ENCODE measurements at places on chromosomes 2 and 18. TPM values are rescaled to one million over a fixed set of nuclear protein-coding genes. Genes with fewer than 3 reads are reported as not detected.

Gene SELENOI
- 3.2 TPM for polyA plus RNA-seq

Gene ARHGAP15
- polyA plus RNA-seq = 328 TPM

Gene DHRS9
- not detected for polyA plus RNA-seq

Gene ADCYAP1
- polyA plus RNA-seq = not detected

Gene ECEL1
- not detected for polyA plus RNA-seq

Gene CD226
- 39.2 TPM for polyA plus RNA-seq

Gene SERPINB4
- not detected for polyA plus RNA-seq

GRCh38 chr18:48968412-48969215 lies 17.8 kb upstream of the SMAD7 start:
- no peak for DNase-seq

DNA sequence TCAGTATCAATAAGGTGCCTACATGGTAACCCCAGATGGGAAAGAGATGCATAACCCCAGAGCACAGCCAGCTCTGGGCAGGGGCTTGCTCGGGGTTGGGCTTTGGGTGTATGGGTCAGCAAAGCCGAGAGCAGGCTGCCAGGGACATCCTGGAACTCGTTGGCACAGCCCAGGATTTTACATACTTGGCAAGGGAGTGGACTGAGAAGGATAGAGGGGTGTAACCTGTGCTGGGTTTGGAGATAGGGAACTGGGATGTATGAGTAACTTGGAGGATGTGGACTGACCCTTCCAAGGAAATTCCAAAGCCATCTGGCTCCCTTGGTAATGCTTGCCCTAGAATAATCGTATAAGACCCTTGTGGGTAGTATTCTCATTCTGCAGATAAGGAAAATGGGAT lies 44.2 kb downstream of the GPR39 start:
- no peak for DNase-seq

- DNase-seq = no peak
These were observed 5.5 kb downstream of the TTL start for GRCh38 chr2:112487444-112487961.

- peak; percentile 35 for DNase-seq
These were observed 30.6 kb upstream of the CD8A start for GRCh38 chr2:86821306-86821705.

GRCh38 chr18:7871560-7872456 lies 304.7 kb downstream of the PTPRM start:
- DNase-seq = no peak

- DNase-seq = no peak
These were observed 254.2 kb downstream of the EN1 start for GRCh38 chr2:118593257-118593656.

GRCh38 chr2:3628800-3629199 lies 29.2 kb upstream of the ALLC start:
- no peak for DNase-seq

DNA sequence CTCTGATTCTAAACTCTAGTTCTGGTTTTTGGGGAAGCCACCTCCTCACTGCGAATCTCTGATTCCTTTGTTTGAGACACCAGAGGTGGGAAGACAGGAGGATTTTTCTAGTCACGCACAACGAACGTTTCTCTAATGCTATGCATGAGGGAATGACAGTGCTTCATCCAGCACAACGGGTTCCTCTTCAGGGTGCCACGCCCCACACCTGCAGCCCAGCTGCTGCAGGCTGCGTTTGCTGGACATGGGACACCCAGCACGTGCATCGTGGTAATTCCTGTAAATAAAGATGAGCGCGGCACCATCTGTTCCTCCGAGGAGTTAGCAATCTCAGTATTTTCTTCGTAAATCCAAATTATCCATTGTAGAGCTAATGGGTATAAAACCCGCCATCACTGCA lies 37.5 kb upstream of the TPO start:
- no peak for DNase-seq

GRCh38 chr2:191247381-191248057 lies 2.3 kb downstream of the MYO1B start:
- DNase-seq = no peak

GRCh38 chr18:2939317-2939716 lies 73.6 kb downstream of the LPIN2 start:
- DNase-seq = no peak

GRCh38 chr2:147006736-147007141 lies 838.1 kb upstream of the ACVR2A start:
- DNase-seq = no peak

DNA sequence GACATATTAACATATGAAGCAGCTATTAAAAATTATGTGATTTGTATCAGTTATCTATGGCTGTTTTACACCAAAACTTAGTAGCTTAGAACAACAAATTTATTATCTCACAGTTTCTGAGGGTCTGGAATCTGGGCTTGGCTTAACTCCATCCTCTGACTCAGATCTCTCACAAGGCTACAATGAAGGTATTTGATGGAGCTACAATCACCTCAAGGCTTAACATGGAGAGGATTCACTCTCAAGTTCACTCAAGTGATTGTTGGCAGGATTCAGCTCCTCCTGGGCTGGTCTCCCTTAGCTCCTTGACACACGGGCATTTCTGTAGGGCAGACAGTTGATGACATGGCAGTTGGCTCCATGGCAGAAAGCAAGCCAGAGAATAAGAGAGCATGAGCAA lies 133.0 kb upstream of the SLC14A2 start:
- no peak for DNase-seq

DNA sequence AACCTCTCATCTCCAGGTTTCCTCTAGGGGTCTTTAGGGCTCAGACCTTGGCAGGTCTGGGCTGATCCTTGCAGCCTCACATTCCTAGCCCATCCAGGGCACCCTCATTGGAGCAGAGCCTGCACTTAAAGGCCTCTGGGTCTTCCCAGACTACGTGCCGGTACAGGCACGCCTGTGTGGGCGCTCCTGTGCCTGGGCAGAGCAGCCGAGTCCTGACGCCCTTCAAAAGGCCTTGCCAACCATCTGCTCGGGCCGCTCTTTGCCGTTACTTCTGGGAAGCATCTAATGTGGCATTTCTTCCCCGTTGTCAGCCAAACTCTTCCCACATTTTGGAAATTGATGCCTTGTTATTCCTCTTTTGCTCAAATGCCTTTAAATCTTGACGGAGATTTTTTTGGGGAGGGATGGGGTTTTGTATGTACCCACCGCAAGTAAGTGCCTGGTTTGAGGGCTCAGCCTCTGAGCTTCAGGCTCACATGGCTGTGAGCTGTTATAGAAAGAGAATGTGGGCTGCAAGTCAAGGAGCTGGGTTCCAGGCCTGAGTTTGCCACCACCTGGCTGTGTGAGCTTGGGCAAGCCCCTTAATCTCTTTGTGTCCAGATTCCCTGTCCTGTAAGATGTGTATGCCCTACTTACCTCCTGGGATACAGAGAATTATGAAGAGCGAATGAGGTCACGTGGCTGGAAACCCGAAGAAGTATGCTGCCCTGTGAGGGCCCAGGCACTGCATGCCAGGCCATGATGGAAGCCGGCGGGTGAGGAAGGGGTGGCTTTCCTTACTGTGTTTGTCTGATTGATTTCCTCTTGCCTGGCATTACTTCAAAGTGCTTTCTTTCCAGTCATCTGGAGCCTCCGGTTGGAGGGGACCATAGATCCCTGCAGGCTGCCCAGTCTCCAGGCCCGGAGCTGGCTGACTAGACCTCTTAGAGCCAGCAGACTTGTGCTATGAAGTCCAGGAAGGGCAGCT lies 20.6 kb downstream of the EHD3 start:
- no peak for DNase-seq

- DNase-seq = no peak
These were observed 68.4 kb downstream of the MCFD2 start for GRCh38 chr2:46847185-46847710.

DNA sequence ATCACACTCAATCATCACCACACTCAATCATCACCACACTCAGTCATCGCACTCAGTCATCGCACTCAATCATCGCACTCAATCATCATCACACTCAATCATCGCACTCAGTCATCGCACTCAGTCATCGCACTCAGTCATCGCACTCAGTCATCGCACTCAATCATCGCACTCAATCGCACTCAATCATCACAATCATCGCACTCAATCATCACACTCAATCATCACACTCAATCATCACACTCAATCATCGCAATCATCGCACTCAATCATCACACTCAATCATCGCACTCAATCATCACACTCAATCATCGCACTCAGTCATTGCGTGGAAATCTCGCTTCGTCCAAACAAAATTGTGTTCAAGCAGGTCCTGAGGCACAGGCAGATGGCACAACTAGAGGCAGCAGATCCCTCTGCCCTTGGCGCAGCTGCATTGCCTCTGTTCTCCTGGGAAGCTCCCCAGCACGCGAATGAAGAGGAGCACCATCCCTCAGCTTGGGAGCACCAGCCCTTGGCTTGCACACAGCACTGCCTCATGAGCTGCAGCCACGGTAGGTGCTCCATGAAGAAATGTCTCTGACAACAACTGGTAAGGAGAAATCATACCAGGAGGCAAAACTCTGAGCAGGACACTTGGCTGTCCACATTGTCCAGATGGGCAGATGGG lies 108.1 kb downstream of the EIPR1 start:
- DNase-seq = no peak

DNA sequence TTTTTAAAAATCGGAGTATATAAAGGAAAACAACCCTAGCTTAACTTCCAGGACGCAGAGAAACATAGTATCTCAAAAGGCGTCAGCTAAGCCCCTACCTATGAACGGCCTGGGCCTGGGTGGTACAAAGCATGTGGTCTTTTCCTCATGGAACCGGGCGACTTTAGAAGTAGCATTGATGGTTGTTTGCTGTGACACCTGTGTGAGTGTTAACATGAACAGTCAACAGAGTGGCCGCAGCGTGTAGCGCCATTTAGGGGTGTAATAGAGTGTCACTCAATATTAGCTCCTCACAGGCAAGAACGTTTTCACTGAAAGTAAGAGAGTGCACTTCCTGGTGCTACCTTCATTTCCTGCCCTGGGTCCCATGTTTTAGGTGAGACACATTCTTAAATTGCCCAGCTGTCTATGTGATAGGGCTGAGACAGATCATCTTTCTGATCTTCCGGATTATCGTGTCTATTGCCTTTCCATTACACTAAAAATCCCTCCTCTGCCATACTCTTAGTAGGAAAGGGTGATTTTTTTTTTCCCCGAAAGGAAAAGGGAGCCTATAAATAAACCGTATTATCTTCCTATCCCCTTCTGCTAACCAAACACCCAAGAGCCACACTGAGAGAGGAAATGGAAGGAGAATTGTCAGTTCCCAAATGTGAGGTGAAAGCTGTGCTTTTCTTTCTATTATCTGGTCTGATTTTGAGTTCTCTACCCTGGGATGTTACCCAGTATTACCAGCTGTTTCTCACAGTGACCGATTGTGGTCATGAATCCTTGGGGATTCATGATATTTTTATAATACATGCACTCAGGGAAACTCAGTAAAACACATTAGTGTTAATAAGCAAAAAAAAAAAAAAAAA lies 1.3 kb downstream of the GORASP2 start:
- DNase-seq = peak; percentile 71

DNA sequence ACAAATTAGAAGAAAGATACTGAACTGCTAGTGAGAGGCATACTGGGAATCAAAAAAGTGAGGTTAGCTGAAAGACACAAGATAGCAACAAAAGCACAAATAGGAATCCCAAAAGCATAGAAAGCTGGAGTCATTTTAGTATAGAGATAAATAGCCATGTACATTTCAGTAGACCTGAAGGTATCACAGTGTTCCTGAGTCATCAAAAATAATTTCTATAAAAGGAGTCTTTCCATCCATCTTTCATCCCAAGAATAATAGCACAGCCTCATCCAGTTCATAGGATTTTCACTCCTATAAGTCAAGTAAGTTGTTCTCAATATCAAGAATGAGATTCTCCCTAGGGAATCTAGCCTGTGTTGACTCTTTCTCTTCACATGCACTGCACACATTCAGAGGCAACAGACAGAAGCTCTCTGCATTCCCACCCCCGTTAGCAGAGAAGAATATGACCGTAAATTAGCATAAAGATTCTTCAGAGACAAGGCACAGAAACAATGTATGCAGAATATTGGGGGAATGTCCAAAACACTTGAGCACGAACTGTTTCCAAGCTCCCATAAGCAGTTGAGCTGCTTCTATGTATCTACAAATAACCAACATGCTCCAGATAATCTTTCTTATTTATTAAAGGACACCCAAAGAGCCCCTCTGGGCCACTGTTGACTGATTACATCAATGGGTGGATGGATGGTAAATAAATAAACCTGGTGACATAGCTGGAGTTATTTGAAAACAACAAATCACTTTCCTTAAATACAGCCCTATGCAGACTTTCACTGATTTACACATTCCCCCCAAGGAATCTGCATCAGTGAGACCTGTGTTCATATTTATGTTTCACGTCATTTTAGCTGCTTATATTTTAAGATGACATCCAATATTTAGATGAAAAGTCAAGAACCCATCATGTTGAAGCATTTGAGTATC lies 174.5 kb upstream of the PKDCC start:
- DNase-seq = no peak

- DNase-seq = peak; percentile 58
These were observed at the start of gene RSAD2 for GRCh38 chr2:6877402-6878304. TSS of gene RSAD2 (plus strand) at chr2:6877777. CDS start at chr2:6877801, 24 bp downstream.

DNA sequence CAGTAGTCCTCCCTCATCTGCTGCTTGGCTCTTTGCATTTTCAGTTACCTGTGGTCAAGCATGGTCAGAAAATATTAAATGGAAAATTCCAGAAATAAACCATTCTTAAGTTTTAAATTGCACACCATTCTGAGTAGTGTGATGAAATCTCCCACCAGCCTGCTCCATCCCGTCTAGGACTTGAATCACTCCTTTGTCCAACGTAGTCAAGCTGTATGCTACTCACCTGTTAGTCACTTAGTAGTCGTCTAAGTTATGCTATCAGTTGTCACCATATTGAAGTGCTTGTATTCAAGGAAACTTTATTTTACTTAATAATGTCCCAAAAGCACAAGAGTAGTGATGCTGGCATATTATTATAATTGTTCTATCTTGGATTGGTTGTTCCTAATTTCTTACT lies 172.5 kb downstream of the FIGN start:
- DNase-seq = no peak

DNA sequence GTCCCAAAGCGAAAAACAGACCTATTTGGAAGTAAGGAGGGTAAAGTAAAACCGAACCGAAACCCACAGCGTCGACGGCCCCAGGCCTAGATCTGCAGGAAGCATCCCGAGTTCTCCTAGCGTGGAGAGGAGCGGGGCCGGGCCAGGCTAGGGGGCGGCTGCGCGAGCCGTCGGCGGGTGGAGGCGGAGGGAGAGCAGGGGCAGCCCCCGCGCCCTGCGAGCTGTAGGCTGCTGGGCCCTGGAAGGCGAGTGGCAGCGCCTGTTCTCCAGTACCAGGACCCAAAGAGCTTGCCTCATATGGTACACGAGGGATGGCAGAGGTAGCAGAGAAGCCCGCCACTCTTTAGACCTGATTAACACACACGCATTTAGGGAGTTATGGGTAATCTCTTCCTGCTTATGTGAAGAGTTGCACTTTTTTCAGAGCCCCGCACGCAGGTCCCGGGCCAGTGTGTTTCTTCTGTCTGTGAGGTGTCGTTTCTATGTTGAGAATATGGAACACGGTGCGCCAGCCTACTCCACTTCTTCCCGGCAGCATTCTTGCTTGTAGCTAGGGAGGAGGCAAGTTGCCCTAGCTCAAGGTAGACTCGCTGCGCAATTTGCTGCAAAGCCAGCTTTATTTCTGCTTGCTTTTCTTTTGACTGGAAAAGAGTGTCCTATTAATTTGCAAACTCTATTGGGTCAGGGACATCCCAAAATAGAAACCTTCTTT lies 71.1 kb downstream of the ARHGEF33 start:
- DNase-seq = no peak

Measured in CD8-positive, alpha-beta memory T cell (primary cell).